Stimulated activated CD4-positive, alpha-beta T cell treated with anti-CD3 and anti-CD28 coated beads, Interleukin-4, amount 100 ng/mL, for 24 hours (primary cell): ENCODE measurements at places on chromosomes 1 and 21.

GRCh38 chr1:180974236-180974635 lies 48.4 kb downstream of the STX6 start:
- no peak for DNase-seq

- no peak for DNase-seq
These were observed 72.5 kb downstream of the ZNF326 start for GRCh38 chr1:90067194-90067931.

GRCh38 chr1:199550199-199551065 lies 477.1 kb upstream of the NR5A2 start:
- DNase-seq = no peak

DNA sequence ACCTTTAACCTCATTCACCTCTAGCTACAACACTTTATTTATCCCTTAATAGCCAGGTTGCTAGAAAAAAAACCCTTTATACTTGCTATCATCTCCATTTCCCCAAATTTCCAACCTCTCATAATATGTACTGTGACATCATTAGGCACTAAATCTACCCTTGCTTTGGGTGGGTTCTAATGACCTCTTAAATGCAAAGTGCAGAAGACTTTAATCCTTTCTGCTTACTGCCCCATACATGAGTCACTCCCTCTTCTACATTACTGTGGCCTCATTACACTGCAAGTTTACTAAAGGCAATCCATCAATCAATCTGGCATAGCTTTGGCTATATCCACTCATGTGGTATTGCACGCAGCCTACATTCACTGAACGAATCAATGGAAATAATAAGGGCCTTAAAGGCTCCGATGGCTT lies 353.3 kb downstream of the SMYD3 start:
- DNase-seq = no peak

- no peak for DNase-seq
These were observed 314.3 kb downstream of the BACH1 start for GRCh38 chr21:29613021-29613420.

DNA sequence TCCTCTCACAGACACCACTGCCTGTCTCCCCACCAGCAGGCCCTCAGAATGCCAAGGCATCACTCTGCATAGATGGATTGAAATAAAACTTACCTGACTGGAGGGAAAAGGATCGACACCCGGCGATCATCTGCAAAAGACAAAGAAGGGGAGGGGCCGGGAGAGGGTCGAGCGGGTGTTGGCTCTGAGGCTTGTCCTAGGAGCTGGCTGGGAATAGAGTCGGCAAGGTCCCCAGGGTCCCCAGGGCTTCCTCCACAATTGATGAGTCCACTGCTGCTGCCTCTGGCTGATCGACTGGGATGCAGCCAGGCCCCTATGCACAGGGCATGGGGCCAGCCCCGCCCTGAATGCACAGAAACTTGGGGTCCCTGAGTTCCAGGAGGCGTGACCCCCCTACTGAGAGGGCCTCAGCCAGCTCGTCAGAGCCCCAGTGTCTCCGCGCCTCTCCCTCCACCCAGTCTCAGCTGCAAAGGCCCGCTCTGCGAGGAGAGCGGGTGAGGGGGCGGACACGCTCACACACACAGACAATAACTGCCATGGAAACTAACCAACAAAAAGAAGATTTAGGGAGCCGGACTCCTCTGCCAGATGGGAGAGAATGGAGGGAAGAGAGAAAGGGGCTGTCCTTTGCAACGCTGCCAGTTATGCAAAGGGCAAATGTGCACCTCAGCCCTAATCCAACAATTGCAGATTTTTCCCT lies at the start of gene KLHDC8A:
TSS of gene KLHDC8A (minus strand) at position 483 of the 700 bp plus-strand sequence. CDS start 13,318 bp downstream, outside the sequence.
- no peak for DNase-seq

DNA sequence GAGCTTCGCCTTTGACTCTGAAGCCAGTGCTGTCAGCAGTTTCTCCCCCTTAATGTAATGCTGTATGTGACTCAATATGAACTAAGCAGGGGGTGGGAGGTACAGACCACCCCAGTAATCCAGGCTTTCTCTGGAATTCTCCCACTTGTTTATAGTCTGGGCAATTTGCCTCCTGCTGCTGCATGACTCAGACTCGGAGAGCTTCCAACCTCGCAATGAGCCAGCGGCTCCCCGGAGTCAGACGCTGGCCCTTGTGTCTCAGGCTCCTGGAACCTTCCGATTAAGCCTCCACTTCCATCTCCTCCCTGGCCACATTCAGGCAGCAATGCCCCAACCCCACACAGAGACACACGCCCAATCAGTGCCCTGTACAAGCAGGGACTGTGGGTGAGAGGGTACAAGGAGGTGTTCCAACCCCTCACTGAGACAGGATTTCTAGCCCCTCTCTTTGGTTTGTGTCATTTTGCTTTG lies 471.7 kb upstream of the VAMP3 start:
- no peak for DNase-seq

DNA sequence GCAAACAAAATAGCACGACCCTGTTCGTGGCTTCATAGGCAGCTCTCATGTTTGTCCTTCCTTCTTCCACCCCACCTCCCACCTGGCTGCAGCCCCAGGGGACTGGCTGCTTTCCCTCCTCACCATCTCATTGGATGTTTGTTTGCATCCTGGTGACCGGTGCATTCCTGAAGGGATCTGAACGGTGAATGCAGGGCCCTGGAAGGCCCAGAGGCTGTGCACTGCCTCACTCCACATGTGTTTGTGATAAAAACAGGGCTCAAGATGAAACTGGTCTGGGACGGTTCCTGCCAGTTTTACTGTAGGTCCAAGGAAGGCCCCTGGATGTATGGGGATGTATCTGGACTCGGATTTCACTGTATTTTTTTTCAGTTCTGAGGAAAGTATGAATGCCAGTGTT lies 42.8 kb downstream of the CNN3 start:
- DNase-seq = no peak

DNA sequence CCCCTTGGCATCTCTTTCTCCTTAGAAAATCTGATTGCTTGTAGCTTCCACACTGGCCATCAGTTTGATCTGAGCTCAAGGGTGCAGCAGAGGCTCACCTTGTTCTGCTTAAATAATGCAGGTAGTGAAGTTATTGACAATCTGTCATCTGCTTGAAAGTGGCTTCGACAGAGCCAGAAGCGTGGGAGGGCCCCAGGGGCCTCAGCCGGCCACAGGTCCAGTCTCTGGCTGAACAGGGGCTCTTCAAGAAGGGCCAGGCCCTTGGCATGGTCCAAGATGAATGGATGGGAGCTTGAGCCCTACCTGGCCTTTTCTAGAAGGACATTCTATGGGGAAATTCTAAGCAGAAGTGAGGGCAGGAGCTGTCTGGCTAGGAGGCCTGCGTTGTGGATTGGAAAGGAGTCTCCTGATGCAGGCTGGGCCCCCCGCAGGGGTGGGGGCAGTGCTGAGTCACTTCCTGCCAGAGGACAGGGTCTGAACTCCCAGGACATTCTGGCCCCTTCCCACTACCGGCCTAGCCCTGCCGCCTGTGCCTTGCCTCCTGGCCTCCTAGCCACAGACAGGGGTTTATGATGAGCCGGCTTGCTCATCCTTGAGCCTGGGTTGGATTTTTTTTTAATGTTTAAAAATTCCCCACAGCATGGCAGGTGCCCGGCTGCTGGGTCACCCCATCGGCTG lies 162.3 kb upstream of the VAMP3 start:
- DNase-seq = no peak

DNA sequence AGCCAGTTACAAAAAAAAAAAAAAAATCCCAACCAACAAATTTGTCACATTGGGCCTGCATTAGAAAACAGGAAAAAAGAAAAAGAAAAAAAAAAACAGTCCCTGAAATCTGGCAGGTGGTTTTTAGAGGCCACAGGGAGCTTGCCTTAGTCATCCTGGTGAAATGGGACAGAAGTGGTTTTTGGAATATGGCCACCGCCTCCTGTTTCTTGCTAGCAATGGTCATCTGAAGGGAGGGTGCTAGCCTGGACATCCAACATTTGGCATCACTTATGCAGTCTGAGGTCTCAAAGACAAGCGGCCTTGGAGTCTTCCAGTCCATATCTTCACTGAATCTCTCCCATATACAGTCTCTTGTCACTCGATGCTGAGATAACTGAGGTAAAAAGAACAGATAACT lies 20.1 kb upstream of the NKAIN1 start:
- no peak for DNase-seq

- no peak for DNase-seq
These were observed 29.8 kb downstream of the SLC30A1 start for GRCh38 chr1:211549092-211549711.

DNA sequence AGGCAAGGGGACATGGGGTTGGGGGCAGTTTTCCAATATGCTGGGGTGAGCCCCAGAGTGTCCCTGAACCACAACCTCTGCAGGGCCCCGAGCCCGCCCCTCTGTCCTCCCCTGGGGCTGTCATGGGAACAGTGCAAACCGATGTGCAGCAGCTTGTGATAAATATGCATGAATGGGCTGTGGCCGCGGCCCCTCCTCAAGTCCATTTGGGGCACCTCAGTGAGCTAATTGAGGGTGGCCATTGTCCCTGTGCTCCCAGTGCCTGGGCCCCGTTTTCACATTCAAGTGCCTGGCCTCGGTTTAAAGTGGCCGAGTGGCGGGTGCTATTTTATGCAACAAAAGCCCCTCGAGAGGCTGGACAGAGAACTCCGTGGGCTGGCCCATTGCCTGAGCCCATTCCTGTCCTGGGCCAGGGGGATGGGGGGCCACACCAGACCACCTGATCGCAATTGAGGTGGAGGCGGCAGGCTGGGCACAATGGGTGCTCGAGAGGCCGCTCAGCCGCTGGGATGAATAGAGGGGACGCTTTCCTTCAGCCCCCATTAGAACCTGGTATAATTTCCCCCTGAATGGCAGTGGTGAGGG lies 193.7 kb downstream of the FOXD2 start:
- no peak for DNase-seq

DNA sequence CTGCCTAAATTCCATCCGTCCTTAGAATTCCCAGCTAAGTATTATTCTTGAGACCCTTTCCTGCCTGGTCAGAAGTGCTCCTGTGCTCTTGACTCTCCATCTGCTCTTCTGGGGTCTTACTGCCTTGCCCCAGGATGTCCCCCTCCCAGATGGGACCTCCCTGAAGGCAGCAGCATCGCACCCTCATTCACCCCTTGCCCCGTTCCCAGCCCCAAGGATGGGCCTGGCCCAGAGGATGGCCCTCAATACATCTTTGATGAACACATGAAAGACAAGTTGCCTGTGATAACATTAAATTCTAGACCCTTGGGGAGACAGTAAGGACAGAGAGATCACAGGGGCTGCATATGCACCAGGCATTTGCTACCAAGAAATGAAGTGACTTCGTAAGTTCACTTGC lies 167.2 kb downstream of the TRABD2B start:
- DNase-seq = no peak

DNA sequence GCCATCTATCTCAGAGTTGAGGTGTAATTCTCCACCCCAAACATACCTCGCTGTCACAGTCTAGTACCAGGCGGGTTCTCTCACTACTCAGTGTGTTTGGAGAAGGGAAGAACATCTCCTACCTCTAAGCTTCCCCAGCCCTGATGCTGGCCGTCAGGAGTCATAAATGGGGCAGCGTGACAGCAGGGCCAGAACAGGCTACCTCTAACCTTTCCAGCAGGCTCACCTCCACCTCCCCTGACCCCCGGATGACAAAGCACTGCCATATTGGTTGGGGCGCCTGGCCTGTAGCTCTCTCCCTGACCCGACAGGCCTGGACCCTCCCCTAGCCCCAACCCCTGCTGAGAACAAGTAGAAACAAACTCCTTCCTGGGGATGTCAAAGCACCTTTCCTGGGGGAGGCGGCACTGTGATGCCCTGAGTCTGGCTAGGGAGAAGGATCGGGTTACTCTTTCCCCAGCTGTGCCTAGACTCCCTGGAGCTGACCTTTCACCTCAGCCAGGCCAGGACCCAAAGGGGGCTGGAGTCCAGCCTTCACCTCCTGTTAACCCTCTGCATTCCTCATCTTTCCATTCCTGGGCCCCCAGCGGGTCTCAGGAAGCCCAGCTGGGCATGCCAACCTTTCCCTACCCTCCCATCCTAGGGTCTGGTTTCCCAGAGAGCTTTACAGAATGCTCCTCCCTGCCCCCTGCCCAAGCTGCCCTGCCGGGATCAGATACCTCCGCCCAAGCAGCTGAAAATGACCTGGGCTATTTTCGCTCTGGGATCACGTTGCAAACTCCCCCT lies 34.2 kb downstream of the AHDC1 start:
- no peak for DNase-seq

- no peak for DNase-seq
These were observed 80.3 kb downstream of the TTC3 start for GRCh38 chr21:37153196-37153934.

- no peak for DNase-seq
These were observed 128.3 kb upstream of the KCNE2 start for GRCh38 chr21:34235514-34235913.

GRCh38 chr1:116759636-116760035 lies 5.4 kb downstream of the CD2 start:
- DNase-seq = no peak

DNA sequence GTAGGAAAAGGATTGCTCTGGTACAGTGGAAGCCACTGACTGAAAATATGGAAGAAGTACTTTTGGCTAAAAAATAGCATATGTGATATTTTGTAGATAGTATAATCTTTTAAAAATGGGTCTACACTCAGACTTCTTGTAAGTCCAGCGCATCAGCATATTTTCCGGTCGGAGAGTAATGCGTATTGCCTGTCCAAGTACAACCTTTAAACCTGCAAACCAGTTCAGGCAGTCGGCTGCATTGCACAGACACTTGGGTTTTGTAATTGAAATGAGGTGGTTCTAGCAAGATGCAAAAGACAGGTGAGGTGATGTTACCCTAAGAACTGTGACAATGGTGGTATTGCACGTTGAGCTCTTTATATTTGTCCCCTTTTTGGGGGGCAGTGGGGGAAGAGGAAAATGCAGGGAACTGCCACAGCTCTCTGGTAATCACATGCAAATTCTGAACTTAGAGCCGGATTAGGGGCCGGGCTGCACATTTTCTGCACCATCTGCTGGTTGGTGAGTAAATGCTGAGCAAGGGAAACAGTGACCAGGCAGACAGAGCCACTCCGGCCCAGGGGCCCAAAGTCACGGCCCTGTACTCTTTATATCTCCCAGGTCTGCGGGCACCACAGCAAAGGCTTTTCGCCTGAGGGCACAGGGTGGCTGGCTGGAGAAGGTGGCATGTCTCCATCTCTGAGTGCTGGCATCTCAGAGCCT lies 2.3 kb downstream of the GPR137B start:
- DNase-seq = no peak

GRCh38 chr21:46475296-46475695 lies 16.6 kb downstream of the DIP2A start:
- no peak for DNase-seq

- DNase-seq = no peak
These were observed 8.7 kb upstream of the CBR3 start for GRCh38 chr21:36126208-36126565.

GRCh38 chr1:29838738-29839320 lies 602.5 kb downstream of the PTPRU start:
- no peak for DNase-seq

- no peak for DNase-seq
These were observed 90.8 kb downstream of the DDAH1 start for GRCh38 chr1:85374160-85374559.

GRCh38 chr1:41342774-41343355 lies 18.4 kb upstream of the FOXO6 start:
- DNase-seq = no peak
